ENCODE measurements at places on chromosomes 12 and 14. TPM values are rescaled to one million over a fixed set of nuclear protein-coding genes. Genes with fewer than 3 reads are reported as not detected.

The GPR65 gene
- polyA plus RNA-seq, result 12.1 TPM

The SLC25A47 gene
- not detected for polyA plus RNA-seq

The ANKS1B gene
- polyA plus RNA-seq, result not detected

The SLC4A8 gene
- polyA plus RNA-seq, result 0.53 TPM

The NT5DC3 gene
- 1.2 TPM for polyA plus RNA-seq

The TAS2R20 gene
- polyA plus RNA-seq, result not detected

The PSMB11 gene
- polyA plus RNA-seq, result not detected

The IL22 gene
- not detected for polyA plus RNA-seq

The FLRT2 gene
- not detected for polyA plus RNA-seq

The PELI2 gene
- 0.85 TPM for polyA plus RNA-seq

The TAS2R42 gene
- polyA plus RNA-seq, result not detected

The APOLD1 gene
- 0.23 TPM for polyA plus RNA-seq

The GLIPR1L2 gene
- polyA plus RNA-seq, result 1.6 TPM

The C1R gene
- polyA plus RNA-seq, result not detected

The SLCO1B1 gene
- not detected for polyA plus RNA-seq

The OASL gene
- 0.78 TPM for polyA plus RNA-seq

The DPF3 gene
- 6.0 TPM for polyA plus RNA-seq

Data from IgD-negative memory B cell (primary cell).